ENCODE measurements at places on chromosomes 2 and 18.
A peak's percentile ranks its signal among the peaks of the same experiment; 100 is the strongest.

DNA sequence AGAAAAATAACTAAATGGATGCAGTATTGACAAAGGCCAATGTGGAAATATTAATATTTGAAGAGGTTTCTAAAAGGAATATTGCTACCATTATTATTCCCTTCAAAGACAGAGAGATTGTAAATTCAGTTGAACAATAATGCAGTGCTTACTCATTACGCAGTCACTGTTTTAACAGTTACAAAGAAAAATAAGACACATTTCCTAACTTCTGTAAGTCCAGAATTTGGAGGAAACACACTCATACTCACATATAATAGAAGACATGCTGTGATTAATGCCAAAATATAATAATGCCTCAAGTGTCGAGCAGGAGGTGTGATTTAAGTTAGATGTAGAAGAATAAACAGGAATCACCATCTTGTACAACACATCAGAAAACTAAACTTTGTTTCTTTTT lies 389.2 kb downstream of the FBXO15 start:
- no peak for DNase-seq

DNA sequence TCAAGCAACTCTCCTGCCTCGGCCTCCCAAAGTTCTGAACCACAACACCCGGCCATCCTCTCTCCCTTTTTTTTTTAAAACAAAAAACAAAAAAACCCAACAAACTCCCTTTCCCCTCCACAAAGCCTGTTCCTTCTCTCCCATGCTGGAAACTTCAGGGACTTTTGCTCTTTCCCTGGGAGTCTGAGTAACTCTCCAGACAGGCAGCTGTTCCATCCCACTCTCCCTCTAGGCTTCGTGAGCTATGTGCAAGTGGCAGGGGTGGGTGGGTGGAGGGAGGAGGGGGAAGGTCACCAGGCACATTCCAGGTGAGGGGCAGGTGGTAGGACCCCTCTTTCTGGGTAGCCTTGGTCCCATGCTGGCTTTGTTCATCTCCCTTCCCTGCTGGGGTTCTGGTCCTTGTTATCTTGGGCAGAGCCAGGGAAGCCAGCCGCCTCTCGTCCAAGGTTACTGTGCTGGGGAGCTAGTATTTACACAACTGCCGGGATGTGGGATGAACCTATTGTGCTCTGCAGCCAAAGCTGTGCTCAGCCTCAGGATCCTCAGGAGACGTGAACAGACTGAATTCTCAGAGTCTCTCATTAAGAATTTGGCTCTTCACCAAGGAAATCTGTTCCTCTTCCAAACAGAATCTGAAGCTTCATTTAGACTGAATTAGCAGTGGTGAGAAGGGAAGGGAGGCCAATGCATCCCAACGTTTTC lies 106.9 kb downstream of the LIPG start:
- no peak for DNase-seq

- no peak for DNase-seq
These were observed 215.8 kb downstream of the ALK start for GRCh38 chr2:29705616-29706015.

DNA sequence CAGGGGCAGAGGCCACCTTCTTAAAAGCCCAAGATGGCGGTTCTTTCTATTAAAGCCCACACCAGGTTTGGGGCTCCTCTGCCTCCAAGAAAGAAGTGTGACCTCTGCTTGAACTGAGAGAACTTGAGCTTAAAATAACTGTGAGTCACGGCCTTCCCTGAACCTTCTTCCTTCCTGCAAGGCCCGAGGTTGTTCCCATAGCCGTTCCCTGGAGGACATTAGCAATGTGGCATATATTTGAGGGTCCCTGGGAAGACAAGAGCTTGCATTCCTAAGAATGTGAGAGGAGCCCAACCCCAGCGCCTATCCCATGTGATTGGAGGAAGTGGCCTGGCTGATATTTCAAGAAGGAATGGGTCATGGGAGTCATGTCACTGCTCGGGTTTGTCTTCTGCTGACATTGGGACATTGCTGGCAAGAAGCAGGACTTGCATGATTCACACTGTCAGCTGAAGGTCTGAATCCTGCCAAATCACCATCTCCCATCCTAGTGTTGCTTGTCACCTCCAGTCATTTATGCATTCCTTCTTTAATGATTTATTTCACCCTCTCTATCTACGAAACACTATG lies 168.1 kb downstream of the TRIB2 start:
- DNase-seq = no peak

GRCh38 chr2:130878316-130878715 lies 41.6 kb downstream of the ARHGEF4 start:
- no peak for DNase-seq

DNA sequence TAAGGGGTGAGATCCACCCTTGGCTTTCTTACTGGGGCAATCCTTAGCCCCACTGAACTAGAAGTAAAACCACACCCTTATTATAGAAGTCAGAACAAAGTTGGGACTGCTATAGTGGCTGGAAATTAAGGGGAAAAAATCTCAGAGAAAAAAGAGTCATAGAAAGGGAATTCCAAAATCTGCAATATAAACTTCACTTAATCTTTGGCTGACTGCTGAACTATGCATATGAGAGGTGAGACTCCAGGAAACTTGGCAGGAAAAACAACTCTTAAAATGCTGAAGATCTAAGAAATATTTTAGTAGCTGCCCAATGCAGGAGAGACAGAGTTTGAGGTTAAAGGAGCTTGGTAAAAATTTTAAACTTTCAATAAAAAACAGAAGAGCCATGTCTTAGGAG lies 201.8 kb upstream of the FN1 start:
- DNase-seq = no peak

GRCh38 chr2:54903736-54904554 lies 146.3 kb downstream of the RTN4 start:
- DNase-seq = peak; percentile 27

DNA sequence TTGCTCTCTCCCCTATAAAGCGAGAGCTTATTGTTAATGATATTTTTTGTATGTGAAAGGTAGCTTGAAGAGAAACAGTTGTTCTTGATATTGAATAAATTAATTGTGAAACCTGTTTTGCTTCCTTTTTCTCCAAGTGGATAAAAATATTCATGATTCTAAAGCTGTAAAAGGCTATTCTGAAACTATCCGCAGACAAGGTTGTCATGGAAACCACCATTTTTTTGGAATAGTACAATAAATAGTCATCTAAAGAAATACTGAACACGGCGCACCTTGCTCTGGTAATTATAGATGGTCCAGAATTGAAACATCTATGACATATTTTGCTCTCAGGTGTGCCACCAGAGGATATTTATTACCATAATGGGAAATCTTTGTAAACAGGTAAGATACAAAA lies 1103.0 kb upstream of the SLC39A10 start:
- no peak for DNase-seq

DNA sequence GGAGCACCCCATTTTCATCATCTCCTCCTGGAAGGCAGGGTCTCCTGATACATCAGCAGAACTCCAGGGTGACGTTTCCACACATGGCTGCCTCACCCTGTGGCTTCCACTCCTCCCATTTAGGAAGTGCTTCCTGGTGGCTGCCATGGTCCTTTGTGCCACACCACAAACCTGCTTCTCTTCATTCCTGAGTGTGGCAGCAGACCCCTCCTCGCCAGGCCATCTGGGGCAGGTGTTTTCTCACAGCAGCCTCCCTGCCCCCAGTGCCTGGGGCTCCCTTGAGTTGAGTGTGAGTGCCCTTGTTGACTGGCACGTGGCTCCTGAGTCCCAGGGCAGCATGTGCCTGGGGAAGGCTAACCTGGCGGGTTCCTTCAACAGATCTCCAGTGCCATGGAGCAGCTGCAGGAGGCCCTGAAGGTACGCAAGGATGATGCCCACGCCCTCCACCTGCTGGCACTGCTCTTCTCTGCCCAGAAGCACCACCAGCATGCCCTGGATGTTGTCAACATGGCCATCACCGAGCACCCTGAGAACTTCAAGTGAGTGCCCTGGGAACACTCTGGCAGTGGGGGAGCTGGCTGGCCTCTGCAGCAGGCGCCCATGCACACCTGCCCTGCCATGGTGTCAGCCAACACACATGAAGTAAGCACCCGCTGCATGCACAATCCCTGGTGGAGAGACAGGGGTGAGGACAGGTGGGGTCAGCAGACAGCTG lies 113.4 kb upstream of the MCFD2 start:
- DNase-seq = no peak

GRCh38 chr18:79458131-79458838 lies 62.6 kb downstream of the NFATC1 start:
- no peak for DNase-seq

DNA sequence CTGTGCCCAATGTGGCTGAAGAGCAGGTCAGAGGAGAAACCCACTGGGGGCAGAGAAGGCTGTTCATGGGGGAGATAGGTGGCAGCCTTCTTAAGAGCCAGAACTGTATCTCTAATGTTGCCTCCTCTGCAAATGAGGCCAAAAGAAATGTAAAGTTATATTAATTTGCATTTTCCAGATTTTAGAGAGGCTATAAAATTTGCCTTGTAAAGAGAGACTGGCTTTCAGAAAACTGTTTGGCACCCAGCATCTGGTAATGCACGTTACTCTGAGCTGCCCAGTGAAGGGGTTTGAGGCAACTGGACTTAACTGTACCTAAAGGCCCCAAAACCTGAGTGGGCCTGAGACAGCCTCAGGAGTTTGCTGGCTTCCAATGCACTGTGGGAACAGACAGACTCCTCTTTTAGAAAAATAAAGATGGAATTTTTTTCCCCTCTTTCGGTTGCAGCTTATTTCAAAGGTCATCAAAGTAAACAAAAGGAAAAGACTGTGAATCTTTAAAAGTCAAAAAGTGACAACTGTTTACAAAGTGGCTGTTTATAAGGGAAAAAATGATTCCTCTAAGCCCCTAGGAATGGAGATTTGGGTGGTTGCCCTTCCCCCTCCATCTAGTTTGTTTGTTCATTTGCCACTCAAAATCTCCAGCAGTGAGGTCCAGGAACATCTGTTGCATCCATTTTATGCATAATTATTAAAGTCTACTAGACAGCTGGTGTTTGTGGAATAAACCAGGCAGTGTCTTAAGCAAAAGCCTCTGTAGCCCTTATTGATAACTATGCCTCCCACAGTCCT lies 132.2 kb upstream of the ZFP36L2 start:
- no peak for DNase-seq

GRCh38 chr2:172887280-172887679 lies 151.6 kb downstream of the RAPGEF4 start:
- no peak for DNase-seq

- no peak for DNase-seq
These were observed 90.4 kb upstream of the EML6 start for GRCh38 chr2:54632733-54633692.
